Mesothelial cell of epicardium (in vitro differentiated cells): ENCODE measurements at places on chromosomes 4 and X. TPM values are rescaled to one million over a fixed set of nuclear protein-coding genes. Genes with fewer than 3 reads are reported as not detected.

DNA sequence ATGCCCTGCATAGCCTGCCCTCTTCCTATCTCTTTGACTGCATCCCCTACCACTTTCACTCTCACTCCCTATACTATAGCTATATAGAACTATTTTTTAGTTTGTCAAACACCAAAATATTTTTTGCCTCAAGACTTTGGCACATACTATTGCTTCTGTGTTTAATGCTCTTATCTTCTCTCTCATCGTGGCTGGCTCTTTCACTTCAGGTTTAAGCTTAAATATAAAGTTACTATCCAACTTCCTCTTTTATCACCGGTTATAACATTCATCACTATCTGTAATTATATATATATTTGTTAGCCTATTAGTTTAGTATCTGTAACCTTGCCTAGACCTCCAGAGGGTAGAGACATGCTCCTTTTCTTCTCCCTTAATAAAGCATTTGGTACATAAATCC lies 11.5 kb upstream of the HMGB2 start:
- H3K36me3 ChIP-seq = peaks cover 3% of the 10 kb centered on the region
- peaks cover 21% of the 10 kb centered on the region for H3K4me1 ChIP-seq
- peak overlapping the region; percentile 85 for H3K27ac ChIP-seq
- H3K4me3 ChIP-seq = no peak overlapping the region
- no peaks in the 10 kb centered on the region for H3K27me3 ChIP-seq
- DNase-seq = no peak

DNA sequence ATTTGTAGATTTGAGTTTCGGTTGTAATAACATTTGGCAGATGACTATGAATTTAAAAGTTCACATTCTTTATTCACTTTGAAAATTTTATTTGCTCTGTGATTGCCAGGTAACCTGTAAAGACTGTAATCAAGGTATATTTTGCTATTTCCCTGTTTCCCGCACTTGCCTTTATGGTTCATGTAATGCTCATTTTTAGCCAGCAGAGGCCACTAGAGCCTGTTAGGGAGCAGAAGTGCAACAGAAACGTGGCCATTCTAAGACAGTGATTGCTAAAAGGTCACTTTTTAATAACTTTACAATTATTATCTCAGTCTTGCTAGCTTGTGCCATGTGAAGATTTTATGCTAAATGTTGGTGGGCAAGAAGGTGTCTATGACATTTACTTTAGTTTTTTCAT lies 12.4 kb downstream of the YIPF6 start:
- no peak overlapping the region for H3K27ac ChIP-seq
- H3K27me3 ChIP-seq = no peaks in the 10 kb centered on the region
- peaks cover 10% of the 10 kb centered on the region for H3K36me3 ChIP-seq
- H3K4me1 ChIP-seq = peaks cover 3% of the 10 kb centered on the region
- H3K4me3 ChIP-seq = no peak overlapping the region
- DNase-seq = no peak

- no peaks in the 10 kb centered on the region for H3K36me3 ChIP-seq
- no peaks in the 10 kb centered on the region for H3K27me3 ChIP-seq
- no peak overlapping the region for H3K4me3 ChIP-seq
Observed at GRCh38 chr4:98566361-98567008, 91.9 kb downstream of the TSPAN5 start.

- no peak overlapping the region for H3K27ac ChIP-seq
- peaks cover 10% of the 10 kb centered on the region for H3K27me3 ChIP-seq
- H3K4me1 ChIP-seq = peaks cover 3% of the 10 kb centered on the region
- no peaks in the 10 kb centered on the region for H3K36me3 ChIP-seq
Observed at GRCh38 chr4:130090427-130090826, 994.5 kb downstream of the C4orf33 start.

- no peak overlapping the region for H3K4me3 ChIP-seq
- no peaks in the 10 kb centered on the region for H3K27me3 ChIP-seq
- H3K27ac ChIP-seq = no peak overlapping the region
- no peaks in the 10 kb centered on the region for H3K36me3 ChIP-seq
- no peaks in the 10 kb centered on the region for H3K4me1 ChIP-seq
- no peak for DNase-seq
Observed at GRCh38 chrX:7244405-7244804, 96.5 kb upstream of the PUDP start.

- peaks cover 12% of the 10 kb centered on the region for H3K4me1 ChIP-seq
- H3K27ac ChIP-seq = peak overlapping the region; percentile 96
- DNase-seq = peak; percentile 43
Observed at GRCh38 chrX:53682885-53683555, 3.5 kb downstream of the HUWE1 start.

DNA sequence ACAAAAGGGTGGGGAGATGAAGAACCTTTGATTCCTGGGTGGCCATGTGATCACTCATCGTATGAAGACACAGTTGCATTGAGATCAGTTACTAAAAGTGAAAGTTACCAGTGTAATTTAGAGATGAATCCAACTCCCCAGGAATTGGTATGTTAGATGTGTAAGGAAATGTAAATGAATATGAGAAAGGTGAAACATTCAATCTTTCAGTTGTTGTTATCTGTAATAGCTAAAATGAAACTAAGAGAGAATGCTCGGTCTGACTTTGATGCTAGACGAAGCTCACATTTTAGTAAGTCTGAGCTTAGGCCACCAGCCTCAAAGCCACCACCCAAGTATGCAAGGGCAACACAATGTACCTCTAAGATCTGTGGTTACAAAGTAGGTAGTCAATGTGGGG lies 194.3 kb upstream of the POF1B start:
- H3K36me3 ChIP-seq = no peaks in the 10 kb centered on the region
- DNase-seq = no peak
- no peaks in the 10 kb centered on the region for H3K27me3 ChIP-seq
- H3K4me1 ChIP-seq = no peaks in the 10 kb centered on the region
- H3K27ac ChIP-seq = no peak overlapping the region
- no peak overlapping the region for H3K4me3 ChIP-seq

GRCh38 chr4:68797618-68798017 lies 18.2 kb upstream of the UGT2B10 start:
- DNase-seq = no peak
- H3K4me1 ChIP-seq = peaks cover 8% of the 10 kb centered on the region

DNA sequence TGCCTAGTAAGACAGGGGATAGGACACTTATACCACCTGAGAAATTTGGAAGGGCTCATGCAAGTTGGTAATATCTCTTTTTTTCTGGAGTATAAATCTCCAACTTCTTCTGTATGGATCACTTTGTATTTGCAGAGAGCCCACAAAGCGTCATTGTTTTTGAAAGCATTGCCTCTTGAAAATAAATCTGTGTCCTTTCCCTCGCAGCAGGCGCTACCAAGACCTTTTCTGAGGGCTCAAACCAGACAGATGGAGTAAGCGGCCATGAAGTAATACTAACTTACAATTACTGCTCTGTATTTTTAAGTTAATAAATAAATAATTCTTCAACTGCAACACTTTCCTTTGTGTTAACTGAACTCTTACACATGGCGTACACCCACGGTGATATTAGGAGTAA lies 56.0 kb upstream of the FBXW7 start:
- peak overlapping the region; percentile 58 for H3K4me3 ChIP-seq
- H3K4me1 ChIP-seq = peaks cover 28% of the 10 kb centered on the region
- no peaks in the 10 kb centered on the region for H3K36me3 ChIP-seq
- DNase-seq = no peak
- peaks cover 3% of the 10 kb centered on the region for H3K27me3 ChIP-seq

DNA sequence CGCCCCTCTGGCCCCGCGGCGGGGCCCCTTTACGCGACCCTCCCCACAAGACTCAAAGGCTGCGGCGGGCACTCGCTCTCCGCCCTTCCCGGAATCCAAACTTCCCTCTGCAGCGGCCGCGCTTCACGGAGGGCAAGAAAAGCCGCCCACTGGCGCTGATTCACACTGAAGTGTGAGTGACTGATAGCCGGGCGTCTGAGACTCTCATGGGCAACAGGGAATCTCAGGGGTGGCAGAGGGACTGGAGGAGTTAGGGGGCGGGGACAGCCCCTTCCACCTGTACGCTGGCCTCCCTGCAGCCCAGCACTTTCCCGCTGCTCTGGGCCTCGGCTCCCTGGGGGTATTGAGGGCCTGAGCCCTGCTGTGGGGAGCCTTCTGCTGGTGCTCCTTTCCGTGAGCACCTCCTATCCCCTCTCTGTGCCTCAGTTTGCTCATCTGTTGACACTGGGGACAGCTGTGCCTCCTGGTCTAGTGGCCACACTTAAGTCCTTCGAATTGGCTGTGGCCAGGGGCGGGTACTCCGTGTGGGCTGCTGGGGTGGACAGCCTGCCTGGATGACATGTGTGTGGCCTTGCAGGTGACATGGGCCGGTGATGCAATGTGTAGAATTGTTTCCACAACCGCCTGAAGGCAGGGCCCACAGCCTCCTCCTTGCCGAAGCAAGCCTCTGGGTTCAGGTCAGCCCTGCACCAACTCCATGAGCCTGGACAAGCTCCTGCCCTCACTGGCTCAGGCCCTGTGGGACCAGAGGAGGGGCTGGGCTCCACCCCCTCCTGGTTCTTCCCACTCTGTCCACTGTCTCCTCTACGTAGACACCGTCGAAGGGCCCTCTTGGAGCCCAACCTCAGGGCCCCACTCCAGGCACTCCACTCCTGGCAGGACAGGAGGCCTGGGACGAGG lies 951 bp downstream of the SH3BP2 start:
- peaks cover 28% of the 10 kb centered on the region for H3K4me1 ChIP-seq
- peak overlapping the region; percentile 71 for H3K4me3 ChIP-seq
- no peaks in the 10 kb centered on the region for H3K36me3 ChIP-seq

DNA sequence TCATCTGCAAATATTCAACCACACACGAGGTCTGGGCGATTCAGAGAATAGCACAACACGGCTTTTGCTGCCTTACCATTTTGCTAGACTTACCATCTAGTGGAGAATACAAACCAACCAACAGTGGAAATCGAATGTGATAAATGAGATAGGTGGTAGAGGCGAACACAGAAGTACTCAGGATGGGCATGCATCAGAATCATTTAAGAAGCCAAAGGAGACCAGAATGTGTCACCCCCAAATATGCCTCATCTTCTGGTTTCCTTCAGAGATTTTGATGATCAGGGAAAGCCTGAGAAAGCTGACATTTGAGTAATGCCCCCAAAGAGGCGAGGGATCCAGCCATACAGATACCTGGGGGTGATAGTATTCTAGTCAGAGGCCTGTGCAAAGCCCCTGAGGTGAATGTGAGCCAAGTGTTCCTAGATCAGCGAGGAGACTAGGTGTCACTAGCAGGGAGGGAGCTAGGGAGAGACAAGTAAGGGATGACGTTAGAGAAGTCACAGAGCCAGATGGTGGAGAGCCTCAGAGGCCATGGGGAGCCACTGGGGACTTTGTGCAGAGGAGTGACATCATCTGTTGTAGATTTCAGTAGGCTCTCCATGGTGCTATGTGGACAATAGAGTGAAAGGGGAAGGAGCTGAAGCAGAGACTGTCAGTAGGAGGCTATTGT lies 1.7 kb downstream of the MTMR1 start:
- H3K4me1 ChIP-seq = peaks cover 30% of the 10 kb centered on the region
- H3K4me3 ChIP-seq = peak overlapping the region; percentile 15
- no peak for DNase-seq

DNA sequence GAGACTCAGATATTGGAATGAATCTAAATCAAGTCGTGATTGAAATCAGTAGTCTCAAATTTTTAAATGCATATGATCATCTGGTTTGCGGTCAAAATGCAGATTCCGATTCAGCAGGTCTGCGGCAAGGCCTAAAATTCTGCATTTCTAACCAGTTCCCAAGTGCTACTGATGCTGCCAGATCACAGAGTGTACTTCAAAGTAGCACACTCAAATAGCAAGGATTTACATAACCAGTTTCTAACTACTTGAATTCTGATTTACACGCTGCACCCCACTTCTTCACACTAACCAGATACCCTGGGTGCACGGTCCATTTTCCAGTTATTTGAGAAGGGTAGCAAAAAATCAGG lies 752 bp downstream of the MBTPS2 start:
- peaks cover 4% of the 10 kb centered on the region for H3K4me1 ChIP-seq
- no peaks in the 10 kb centered on the region for H3K27me3 ChIP-seq
- no peak for DNase-seq
- H3K36me3 ChIP-seq = peaks cover under 1% of the 10 kb centered on the region

GRCh38 chr4:184171011-184171410 lies 46.7 kb downstream of the ENPP6 start:
- H3K27ac ChIP-seq = no peak overlapping the region
- no peak for DNase-seq
- H3K36me3 ChIP-seq = no peaks in the 10 kb centered on the region
- H3K4me1 ChIP-seq = peaks cover 26% of the 10 kb centered on the region

GRCh38 chrX:105820247-105820646 lies 2.1 kb upstream of the NRK start:
- peaks cover 19% of the 10 kb centered on the region for H3K4me1 ChIP-seq
- peaks cover 3% of the 10 kb centered on the region for H3K27me3 ChIP-seq
- H3K27ac ChIP-seq = no peak overlapping the region
- no peak for DNase-seq

- H3K36me3 ChIP-seq = no peaks in the 10 kb centered on the region
- H3K4me3 ChIP-seq = no peak overlapping the region
- H3K27ac ChIP-seq = no peak overlapping the region
- no peak for DNase-seq
Observed at GRCh38 chrX:130841776-130842175, 61.2 kb downstream of the ENOX2 start.

DNA sequence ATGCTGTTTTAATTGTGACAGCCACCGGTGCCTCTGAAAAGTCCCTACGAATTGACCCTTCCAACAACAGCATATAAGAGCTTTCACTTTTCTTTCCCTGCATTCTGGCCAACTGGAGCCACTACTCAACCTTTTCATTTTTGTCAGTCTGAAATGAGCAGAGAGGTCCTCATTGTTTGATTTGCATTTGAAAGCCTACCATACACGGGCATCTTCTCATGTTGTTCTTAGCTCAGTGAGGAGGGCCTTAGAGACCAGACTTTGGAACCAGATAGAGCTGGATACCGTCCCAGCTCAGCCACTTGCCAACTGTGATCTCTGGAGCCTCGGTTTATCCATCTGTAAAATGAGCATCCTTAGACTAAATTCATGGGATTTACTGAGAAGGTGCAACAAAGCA lies 16.9 kb upstream of the TMSB4X start:
- H3K4me1 ChIP-seq = peaks cover 13% of the 10 kb centered on the region
- H3K27me3 ChIP-seq = no peaks in the 10 kb centered on the region
- no peak for DNase-seq
- H3K36me3 ChIP-seq = no peaks in the 10 kb centered on the region
- no peak overlapping the region for H3K27ac ChIP-seq
- H3K4me3 ChIP-seq = no peak overlapping the region

DNA sequence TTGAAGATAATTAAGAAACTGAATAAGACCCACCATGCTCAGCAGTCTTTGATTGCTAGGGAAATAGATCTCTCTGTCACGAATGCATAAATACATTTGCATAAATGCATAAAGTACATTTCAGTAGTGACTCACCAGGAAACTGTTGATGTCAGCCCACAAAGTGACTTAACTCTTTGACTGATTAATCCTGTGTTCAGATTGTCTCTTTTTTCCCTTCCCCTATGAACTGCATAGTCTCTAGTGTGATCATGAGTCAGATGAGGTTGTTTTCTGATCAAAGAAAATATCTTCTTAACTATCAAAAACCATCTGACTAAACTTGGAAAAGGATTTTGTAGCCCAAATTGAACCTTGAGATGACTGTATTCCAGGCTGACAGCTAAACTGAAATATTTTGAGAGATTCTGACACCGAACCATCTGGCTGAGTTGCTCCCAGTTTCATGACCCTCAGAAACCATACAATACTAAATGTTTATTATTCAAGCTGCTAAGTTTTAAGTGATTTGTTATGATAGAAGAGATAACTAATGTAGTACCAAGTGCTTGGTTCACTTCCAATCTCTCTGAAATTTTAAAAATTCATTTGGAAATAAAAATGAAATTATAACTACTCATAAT lies 1381.5 kb upstream of the AGA start:
- H3K4me3 ChIP-seq = no peak overlapping the region
- no peaks in the 10 kb centered on the region for H3K36me3 ChIP-seq
- no peaks in the 10 kb centered on the region for H3K4me1 ChIP-seq
- no peak overlapping the region for H3K27ac ChIP-seq

CD38 gene
- total RNA-seq = 0.20 to 0.22 TPM in 2 of 3 replicates, not detected in the other

QRFPR gene
- not detected in 3 replicates for total RNA-seq

SHROOM3 gene
- 57.1 to 62.7 TPM (median 58.4 TPM) in 3 replicates for total RNA-seq

IKBKG gene
- total RNA-seq = 19.1 to 20.6 TPM (median 19.1 TPM) in 3 replicates

NBDY gene
- 47.1 to 48.4 TPM (median 47.9 TPM) in 3 replicates for total RNA-seq

PDCL2 gene
- not detected in 3 replicates for total RNA-seq
